Activated CD4-positive, CD25-positive, alpha-beta regulatory T cell treated with anti-CD3 and anti-CD28 coated beads, Interleukin-2, amount 50 U/mL, for 24 hours (primary cell): ENCODE measurements at places on chromosomes 7 and 10.

- ATAC-seq = no peak
Observed at GRCh38 chr10:59877191-59877671, 29.1 kb downstream of the CCDC6 start.

GRCh38 chr7:87766827-87767226, 109.3 kb downstream of the SLC25A40 start:
- ATAC-seq = no peak

DNA sequence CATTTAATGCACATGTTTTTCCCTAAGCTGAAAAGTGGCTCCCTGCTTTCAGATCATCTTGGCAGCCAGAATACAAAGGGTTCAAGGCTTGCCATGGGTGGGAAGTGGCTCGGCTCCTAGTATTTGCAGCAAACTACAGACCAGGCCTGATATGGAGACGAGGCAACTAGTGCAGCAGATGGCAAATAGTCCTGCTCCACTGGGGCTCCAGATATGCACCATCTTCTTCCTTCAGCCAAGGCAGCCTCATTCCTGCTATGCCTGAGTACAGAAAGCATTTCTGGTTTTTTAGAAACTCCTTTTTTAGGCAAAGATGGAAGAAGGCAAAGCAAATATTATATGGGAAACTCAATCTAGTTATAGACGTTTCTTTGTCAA, 23.9 kb downstream of the LRRC4 start:
- ATAC-seq = no peak

- no peak for ATAC-seq
Observed at GRCh38 chr7:45582136-45582749, 8.1 kb downstream of the ADCY1 start.

DNA sequence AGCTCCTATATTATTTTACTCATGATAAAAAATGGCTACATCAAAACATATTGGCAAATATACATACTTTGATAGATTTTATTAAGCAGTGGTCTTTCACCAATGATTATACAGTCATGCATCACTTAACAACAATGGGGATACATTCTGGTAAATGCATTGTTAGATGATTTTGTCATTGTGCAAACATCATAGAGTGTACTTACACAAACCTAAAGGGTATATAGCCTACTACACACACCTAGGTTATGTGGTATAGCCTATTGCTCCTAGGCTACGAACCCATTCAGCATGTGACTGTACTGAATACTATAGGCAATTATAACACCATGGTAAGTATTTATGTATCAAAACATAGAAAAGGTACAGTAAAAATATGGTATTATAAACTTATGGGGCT, 98.9 kb upstream of the IL6 start:
- no peak for ATAC-seq

DNA sequence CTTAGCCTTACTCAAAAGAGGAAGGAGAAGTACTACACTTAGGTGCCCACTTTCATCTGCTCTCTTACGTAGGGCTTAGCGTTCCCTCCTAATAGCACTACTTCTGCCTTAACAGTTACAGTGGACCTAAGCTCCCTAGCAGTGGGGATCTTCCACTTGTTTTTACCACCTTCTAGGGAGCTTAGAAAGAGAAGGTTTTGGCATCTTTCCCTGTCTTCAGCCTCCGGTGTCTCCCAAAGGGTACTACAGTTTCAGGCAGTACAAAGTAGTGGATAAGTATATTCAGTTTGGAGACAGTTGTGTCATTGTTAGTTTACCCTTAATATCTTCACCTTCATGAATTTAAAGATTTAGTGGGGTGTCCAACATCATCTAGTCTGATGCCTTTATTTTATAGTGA, 14.6 kb downstream of the CHRM2 start:
- no peak for ATAC-seq

- ATAC-seq = no peak
Observed at GRCh38 chr10:20334559-20334958, 518.3 kb downstream of the PLXDC2 start.

GRCh38 chr7:110868458-110868857, 222.5 kb upstream of the LRRN3 start:
- ATAC-seq = no peak

DNA sequence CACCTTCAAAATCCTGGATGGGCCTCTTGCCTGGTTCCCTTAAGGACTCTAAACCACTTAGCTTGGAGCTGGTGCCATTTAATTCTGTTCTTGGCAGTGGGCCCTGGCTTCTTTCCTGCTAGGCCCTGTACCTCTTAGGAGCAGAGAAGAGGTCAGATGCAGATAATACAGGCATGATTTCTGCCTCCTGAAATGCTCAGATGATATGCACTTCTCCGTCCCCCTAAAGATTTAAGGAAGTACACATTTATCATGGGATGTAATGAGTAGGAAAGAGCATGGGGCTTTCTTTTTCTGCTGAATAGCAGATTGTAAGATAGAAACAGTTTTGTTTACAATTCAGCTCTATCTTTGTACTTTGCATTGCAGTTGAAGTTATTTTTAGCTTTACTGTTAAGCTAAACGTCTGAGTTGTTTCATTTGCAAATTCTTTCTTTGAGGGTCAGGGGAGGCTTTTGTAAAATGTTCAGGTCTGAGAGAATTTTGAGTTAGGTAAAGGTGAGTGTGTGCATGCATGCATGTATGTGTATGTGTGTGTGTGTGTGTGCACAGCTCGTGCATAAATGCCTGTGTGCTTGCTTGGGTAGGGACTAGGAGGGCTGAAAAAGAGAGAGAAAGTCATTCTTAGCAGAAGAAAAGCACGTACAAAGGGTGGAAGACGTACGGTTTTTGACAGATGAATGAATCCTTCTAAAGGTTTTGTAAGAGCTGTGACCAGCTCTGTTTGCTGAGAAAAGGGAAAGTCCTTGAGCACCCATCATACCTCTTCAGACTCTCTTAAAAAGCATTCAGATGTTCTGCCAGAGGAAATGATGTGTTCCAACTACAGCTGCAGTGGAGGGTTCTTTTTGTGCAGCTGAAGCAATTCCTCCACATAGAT, 364.2 kb downstream of the AUTS2 start:
- no peak for ATAC-seq

DNA sequence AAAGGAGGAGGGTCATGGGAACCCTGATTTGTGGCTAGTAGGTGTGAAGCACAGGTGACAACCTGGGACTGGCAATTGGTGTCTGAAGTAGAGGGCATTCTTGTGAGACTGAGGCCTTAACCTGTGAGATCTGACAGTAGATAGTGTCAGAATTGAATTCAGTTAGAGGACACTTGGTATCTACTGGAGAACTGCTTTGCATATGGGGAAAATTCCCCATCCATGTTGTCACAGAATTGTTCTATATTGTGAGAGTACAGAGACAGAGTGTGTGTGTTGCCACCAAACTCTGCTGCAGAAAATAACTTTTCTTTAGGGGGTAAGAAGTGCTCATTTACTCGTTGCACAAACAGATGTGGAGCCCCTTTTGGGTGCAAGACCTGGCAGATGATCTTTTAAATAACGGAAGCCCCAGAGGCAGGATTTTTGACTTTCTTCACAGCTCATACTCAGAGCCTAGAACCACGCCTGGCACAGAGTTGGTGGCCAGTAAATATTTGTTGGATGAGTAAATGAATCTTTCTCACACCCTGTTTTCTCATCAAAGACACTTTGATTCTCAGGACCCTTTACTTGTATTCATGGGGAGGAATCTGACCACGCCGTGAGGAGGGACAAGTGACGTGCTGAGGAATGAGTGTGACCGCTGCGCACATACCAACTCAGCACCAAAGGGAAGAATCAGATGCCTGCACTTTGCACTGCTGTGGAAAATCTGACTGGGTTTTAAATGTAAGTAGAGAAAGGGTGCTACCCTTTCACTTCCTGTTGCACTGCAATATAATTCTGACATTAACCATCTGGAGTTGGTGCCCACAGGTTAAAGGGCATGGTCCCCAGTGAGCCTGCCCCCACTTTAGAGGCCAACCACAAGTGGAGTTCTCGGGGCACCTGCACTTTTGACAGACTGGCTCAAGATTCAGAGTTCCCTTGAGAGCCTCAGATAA, 39.2 kb upstream of the SDHAF3 start:
- no peak for ATAC-seq

- no peak for ATAC-seq
Observed at GRCh38 chr7:30241767-30242166, 42.6 kb upstream of the ZNRF2 start.

- no peak for ATAC-seq
Observed at GRCh38 chr7:83301416-83301815, 138.7 kb upstream of the PCLO start.

GRCh38 chr7:111835066-111835465, 272.8 kb upstream of the IMMP2L start:
- no peak for ATAC-seq

DNA sequence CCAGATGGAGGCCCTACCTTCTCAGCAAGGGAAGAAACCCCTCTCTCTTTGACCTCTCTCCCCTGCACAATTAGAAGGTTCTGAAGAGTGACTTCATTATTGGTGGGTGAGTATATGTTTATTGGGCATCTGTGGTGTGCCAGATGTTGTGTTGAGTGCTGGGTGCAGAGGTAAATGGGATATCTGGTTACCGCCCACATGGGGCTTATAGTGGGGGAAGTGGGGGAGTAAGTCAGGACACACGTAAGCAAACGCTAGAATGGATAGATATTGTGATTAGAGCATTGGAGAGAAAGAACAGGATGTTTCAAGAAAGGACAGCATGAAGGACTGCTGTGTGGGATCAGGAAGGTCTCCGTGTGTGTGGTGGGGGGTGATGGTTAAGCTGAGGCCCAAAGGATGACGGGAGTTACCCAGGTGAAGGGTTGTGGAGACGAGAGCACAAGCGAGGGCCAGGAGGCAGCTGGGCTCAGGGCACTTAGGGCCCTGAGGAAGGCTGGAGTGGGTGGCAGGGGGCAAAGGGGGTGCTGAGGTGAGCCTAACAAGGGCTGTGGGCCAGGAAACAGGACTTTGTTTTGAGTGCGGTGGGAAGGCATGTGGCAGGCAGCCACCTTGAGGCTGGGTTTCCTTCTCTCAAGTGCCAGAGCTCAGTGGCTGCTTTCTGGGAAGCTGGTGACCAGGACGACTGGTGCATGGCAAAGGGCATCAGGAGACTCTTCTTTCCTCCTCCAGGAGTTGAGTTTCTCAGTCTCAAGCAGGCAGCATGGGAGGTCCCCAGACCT, 299.9 kb downstream of the RPS24 start:
- no peak for ATAC-seq

DNA sequence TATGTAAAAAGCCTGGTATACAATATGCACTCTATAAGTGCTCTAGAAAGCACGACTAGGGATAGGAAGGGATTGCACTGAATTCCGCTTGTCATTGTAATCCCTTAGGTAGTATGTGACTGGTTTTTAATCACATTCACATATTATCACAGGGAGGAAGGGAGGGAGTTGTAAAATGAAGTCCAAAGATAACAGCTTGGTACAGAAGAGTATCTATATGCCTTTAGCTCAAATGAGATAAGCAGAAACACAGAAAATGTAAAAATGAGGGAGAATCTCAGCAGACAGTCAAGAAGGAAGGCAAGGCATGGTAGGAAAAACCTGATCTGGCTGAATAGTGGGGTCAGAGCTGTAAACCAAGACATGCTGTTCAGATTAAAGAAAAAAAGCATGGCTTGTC, 63.4 kb downstream of the ABI1 start:
- no peak for ATAC-seq

DNA sequence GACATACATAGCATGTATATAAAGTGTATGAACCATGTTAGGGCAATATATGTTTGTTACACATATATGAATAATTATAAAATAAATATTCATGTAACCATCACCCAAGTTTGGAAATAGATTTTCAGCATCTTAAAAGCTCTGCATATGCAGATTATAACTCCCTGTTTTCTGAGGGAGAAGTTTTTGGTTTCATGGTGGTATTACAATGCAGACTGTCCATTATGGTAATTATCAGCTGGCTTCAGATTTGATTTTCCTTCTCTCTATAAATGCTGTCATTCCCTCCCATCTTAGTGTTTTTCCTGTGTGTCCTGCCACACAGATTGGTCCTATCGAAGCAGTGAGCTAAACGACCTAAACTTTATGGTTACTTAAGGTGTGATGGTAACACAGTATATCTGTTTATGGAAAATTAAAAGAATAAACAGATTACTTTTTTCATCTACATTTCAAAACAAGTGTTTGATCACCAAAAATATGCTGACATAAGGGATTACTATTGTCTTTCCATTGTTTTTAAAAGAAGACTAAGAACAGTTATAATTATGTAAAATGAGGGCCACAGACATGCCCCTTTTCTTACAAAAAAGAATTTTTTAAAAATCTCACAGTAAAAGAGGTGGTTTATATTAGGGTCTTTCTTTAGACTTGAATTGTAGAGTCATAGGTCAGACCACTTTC, 17.7 kb downstream of the PRPF18 start:
- no peak for ATAC-seq

DNA sequence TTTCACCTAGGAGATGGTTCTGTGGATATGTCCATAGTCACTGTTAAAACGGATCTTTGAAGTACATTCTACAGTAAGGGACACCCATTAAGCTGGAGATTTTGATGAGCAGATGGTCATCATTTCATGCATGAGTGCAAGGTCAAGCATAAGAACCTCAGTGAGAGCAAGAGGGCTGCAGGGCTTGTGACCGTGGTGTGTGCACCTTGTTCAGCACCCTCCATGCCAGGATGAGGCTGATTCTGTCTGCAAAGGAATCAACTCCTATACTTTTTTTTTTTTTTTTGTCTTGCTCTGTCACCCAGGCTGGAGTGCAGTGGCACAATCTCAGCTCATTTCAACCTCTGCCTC, 17.6 kb downstream of the PDSS1 start:
- ATAC-seq = no peak

DNA sequence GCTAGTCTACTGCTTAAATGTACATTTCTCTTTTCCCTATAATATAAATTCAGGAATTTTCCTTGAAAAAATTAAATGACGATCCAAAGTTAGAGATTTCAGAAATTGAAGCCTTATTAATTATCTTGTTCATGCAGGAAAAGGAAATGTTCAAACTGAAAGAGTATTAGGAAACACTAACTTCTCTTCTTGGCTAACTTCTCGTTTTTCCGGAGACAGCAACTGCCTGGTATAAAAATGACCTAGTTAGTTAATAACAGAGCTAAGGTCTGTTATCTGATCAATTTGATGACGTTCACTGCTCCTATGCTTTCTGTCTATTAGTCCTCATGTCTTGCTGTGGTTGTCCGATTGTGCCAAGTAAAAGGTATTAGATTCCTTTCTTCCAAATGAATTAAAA, 212.5 kb downstream of the DGKB start:
- ATAC-seq = no peak

GRCh38 chr10:29896053-29896452, 163.3 kb downstream of the JCAD start:
- no peak for ATAC-seq

DNA sequence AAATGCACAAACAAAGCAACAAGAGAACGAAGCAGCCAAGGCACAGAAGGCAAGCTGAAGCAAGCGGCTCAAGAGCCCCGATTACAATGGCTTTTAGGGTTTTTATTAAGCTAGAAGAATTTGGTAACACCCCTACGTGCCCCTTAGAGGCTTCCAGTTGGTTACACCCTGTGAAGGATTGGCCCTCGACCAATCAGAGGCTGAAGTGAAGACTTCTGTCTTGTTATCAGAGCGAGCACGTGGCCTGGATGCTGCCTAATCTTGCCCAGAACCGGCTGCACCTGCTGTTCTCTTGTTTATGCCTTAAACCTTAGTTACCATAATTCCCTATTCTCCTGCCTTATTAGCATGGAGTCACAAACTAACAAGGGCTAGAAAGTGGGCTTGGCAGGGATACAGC, 21.4 kb downstream of the KCNK18 start:
- ATAC-seq = no peak

- ATAC-seq = no peak
Observed at GRCh38 chr10:78851647-78852046, 217.1 kb upstream of the ZMIZ1 start.

GRCh38 chr10:68231106-68231816, 652 bp downstream of the ATOH7 start:
- ATAC-seq = peak; percentile 69

GRCh38 chr10:11319990-11320602, 291.4 kb downstream of the USP6NL start:
- ATAC-seq = peak; percentile 55
